ENCODE measurements at places on chromosomes 7 and 10.

- DNase-seq, result peak; percentile 76
Measured at GRCh38 chr10:79488336-79488735, 24.0 kb upstream of the EIF5AL1 start.

GRCh38 chr10:15259136-15259535 is 90.6 kb upstream of the NMT2 start:
- no peak for DNase-seq

DNA sequence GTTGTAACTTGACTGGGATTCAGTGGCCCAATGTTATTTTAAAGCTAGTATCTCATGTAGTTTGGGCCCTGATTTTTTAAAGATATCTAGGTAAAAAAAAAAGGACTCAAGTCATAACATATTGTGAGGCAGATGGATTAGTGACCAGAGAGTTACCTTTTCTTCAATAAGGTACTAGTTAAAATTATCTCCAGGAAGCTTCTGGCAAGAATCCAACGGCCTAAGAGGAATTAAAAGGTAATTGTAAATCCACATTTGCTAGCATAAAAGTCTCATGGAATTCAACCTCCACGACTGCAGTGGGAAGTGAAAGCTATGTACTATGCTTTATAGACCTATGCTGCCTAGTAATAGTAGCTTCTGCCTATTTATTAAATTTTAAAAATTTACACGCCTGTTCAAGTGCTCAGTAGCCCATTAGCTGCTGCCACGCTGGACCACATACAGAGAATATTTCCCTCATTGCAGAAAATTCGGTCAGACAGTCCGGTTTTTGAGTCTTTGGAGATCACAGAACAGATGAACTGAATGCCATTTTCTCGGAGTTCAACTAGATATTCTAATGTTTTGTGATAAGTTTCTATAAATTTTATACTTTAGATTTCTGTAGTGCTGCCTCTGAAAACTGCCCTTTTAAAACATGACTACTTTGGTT is 118.4 kb downstream of the NSUN6 start:
- DNase-seq, result no peak

- DNase-seq, result peak; percentile 27
Measured at GRCh38 chr7:95723583-95724180, 48.7 kb upstream of the DYNC1I1 start.

GRCh38 chr7:73900286-73900685 is 39.3 kb downstream of the TMEM270 start:
- DNase-seq, result no peak

Data from AG09319 (cell line).